ENCODE measurements at places on chromosomes 12 and 14.

- peak; percentile 66 for DNase-seq
Measured at GRCh38 chr12:96770219-96771102, 136.6 kb upstream of the NEDD1 start.

DNA sequence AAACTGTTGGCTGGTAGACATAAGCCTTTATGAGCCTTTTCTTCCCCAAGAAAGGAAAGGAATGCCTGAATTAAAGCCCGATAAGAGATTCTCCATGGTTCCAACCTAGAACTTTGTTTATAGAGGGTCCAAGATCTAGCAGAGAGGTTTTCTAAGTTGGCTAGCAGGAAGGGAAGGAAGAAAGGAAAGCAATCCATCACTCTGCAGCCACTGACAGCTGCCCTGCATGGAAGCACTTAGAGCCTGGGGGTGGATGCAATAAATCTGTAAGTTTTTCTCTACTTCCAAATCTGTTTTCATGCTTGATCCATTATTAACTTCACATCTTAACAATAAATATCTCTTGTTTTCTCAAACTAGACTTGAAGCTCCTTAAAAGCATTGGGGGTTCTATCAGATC is 224.4 kb downstream of the KSR2 start:
- no peak for DNase-seq

GRCh38 chr12:40646456-40646855 is 45.8 kb upstream of the CNTN1 start:
- no peak for DNase-seq

DNA sequence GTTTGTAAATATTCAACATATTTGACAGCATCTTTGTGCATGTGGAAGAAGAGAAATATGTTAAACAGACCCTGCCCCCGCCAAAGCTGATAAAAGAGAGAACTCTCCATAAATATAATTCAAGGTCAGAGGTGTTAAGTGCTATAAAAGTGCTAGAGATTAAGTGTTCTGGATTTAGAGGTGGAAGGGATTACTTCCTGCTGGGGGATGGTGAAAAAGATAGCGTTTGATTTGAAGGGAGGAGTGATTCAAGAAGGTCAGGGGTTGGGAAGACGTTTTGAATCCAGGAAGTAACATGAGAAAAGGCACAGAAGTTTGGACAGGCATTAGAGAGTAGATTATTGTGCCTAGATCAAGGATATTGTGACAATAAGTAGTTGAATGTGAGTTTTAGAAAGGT is 30.2 kb downstream of the RIC8B start:
- DNase-seq: no peak

DNA sequence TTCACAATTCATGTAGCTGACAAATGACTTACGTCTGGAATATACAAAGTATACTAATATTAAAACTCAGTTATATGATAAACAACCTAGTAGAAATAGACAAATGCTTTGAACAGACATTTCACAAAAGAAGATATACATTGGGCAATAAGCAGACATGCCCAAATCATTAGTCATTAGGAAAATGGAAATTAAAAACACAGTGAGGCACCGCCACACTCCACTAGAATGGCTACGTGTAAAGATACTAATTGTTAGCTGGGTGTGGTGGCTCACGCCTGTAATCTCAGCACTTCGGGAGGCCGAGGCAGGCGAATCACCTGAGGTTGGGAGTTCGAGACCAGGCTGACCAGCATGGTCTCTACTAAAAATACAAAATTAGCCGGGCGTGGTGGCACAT is 248.9 kb upstream of the TMEM132C start:
- no peak for DNase-seq

DNA sequence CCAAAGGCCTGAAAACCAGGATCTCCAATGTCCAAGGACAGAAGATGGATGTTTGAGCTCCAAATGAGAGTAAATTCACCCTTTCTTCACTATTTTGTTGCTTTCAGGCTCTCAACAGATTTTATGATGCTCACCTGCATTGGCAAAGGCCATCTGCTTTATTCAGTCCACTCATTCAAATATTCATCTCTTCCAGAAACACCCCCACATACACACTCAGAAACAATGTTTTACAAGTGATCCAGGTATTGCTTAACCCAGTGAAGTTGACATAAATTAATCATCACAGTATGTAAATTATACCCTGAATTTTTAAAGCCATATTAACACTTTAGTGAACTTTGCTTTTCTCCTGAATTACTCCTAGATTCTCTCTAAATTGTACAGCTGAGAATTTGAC is 63.3 kb downstream of the DUSP6 start:
- DNase-seq: no peak

DNA sequence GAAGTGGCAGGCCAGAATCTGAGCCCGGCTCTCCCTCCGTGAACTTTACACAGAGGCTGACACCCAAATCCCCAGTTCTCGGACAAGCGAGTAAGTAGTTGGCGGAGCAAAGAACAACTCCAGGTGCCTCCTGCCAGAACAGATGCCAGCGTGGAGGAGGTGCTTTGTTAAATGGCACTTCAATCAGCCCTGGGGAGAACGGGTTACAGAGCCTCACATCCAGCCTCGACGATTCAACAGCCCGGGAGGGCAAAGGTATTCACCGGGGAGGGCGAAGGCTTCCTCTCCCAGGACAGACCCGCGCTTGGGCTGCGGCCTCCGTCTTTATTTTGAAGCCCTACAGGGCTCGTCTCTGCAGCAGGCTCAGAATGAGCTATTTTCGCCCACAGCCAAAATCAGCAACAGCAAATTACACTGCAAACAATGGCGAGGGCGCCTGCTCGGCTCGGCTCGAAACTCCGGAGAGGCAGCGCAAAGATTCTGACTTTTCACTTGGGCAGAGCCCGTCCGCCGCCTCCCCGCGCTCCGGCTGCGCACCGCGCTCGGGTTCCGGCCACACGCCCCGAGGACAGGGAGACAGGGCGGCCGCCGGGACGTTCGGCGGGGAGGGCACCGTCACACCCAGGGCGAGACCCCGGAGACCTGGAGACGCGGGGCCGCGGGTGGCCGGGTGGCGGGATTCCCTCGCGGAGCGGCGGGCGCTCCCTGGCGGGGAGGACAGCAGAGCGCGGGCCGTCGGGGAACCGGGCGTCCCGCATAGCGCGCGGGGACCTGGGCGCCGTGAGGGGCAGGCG is 811 bp downstream of the TMCC3 start:
- DNase-seq: no peak

- DNase-seq: no peak
Measured at GRCh38 chr12:32920506-32921085, 24.0 kb upstream of the PKP2 start.

- DNase-seq: peak; percentile 51
Measured at GRCh38 chr12:91382081-91382543, 199.5 kb upstream of the DCN start.

Data from NCI-H187 treated with DMSO at 0.1 percent for 48 hours (cell line).